ENCODE measurements at places on chromosomes 16 and 17.
A peak's percentile ranks its signal among the peaks of the same experiment; 100 is the strongest.

- DNase-seq: no peak
Observed at GRCh38 chr17:5077781-5078105, 524 bp upstream of the ZFP3 start.

DNA sequence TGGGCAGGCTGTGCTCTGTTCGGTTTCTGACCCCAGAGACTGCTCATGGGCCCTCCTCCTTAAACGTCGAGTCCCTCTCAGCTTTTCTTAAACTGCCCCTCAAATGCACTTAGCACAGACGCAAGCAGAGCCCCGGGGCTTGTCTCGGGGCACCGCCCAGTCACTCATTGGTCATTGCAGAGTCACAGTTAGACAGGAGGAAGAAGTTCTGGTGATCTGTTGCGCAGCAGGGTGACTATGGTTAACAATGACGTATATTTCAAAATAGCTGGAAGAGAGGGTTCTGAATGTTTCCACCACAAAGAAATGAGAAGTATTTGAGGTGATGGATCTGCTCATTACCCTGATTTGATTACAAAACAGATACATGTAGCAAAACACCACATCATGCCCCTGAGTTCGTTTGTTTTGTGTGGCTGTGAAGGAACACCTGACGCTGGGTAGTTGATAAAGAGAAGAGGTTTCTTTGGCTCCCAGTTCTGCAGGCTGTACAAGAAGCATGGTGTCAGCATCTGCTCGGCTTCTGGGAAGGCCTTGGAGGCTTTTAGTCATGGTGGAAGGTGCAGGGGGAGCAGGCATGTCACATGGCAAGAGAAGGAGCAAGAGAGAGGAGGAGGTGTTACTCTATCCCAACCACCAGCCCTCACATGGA lies 387.4 kb downstream of the CPPED1 start:
- no peak for DNase-seq

GRCh38 chr17:42098730-42099399 lies 592 bp upstream of the ZNF385C start:
- DNase-seq: no peak

GRCh38 chr16:13453938-13454553 lies 465.9 kb upstream of the ERCC4 start:
- peak; percentile 9 for DNase-seq

- no peak for DNase-seq
Observed at GRCh38 chr17:57092171-57092570, 7.1 kb downstream of the AKAP1 start.

DNA sequence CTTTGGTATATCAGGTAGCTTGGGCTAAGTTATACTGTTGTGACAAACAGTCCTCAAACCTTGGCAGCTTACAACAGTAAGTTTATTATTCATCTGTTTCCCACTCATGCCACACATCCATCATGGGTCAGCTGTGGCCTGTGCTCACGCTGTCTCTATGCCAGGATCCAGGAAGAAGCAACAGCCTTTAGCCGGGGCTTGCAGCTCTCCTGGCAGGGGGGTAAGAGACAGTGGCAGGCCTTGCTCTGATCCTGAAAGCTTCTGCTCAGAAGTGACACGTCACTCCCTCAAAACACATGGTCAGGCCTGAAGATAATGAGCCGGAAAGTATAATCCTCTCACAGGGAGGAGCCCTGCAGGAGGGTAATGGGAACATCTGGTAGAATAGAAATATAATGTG lies 377.6 kb downstream of the CPPED1 start:
- no peak for DNase-seq

DNA sequence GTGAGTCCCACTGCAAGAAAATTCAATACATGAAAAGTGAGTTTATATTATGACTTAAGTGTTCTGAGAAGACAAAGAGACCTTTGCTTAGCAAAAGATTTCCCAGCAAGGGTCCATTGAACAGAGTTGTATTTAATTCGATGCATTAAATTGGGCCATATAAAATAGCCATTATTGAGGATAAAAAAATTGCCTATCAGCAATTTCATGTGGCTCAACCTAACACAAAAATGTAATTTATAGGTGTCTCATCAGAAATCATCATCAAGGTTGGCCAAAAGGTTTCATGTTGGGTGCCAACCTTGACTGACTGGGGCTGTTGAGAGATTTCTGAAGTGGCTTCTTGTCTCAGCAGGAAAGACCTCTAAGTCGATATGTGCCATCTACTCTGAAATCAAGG lies 84.8 kb upstream of the TOX3 start:
- no peak for DNase-seq

DNA sequence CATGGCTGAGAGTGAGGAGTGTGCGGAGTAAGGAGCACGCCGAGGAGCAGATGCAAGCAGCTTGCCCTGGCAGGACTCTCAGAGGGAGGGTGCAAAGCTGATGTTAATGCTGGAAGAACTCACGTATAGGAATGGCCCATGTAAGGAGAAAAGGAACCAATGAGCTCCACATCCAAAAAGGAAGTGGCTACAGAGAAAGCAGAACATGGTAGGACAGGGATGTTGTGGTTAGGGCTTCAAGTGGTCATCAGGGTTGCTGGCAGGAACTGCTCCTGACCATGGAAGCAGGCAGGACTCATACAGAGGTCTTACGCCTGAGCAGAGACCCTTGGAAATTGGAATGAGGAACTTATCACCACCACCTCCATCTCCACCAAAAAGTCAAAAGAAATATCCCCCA lies 5.2 kb downstream of the MYO1D start:
- no peak for DNase-seq

DNA sequence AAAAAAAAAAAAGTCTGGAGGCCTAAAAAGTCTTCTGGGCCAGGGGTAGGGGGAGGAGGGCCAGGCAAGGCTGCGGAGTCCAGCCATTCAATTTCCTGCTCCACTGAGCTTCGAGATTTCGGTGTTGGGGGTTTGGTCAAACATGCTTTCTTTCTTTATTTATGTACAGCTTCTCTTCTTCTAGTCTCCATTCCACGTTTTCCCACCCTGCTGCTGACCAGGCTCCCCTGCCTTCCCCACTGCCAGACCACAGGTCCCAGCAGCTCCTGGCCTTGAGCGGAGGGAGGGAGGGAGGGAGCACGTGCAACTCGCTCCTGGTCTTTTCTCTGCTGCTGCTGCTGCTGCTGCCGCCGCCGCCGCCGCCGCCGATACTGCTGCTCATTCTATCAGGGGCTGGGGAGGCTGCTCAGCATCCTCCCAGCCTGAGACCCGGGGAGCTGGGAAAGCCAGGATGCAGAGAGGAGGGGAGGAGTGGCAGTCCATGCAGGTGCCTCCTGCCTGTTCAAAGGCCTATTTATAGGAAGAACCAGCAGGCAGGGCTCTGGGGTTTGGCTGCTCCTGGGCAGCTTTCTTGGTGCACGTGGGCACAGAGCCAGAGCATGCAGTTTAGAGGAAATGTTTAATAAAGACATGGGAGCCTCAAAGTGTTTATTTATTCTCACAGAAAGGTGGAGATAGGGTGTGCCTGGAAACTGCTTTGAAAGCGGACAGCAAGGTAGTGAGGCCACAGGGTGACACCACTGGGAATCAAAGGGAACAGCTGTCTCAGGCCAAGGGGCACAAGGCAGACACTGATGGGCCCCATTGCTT lies 23.4 kb upstream of the ZFHX3 start:
- no peak for DNase-seq

All from HEK293T (cell line).